Uterus (tissue), 4 donors: ENCODE measurements at places on chromosomes 3 and 15.

GRCh38 chr15:86041399-86041798 is 38.3 kb upstream of the AGBL1 start:
- DNase-seq = no peak

DNA sequence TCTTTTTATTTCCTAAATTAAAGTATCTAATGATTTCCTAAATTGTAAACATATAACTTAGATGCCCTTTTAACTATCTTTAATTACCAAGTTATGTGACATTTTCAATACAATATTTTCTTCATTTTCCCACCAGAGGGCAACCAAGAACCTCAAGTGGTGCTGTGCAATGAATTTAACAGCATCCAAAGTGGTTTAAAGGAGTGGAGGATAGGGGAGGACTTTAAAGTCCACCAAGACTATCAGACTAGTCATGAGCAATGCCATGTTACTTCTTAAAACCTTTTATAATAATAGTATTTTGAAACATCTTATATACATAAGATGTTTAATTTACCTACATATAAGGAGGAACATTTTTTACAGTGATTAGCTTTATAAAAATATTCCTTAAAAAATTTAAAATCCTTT is 74.4 kb downstream of the DLG1 start:
- no peak for DNase-seq

DNA sequence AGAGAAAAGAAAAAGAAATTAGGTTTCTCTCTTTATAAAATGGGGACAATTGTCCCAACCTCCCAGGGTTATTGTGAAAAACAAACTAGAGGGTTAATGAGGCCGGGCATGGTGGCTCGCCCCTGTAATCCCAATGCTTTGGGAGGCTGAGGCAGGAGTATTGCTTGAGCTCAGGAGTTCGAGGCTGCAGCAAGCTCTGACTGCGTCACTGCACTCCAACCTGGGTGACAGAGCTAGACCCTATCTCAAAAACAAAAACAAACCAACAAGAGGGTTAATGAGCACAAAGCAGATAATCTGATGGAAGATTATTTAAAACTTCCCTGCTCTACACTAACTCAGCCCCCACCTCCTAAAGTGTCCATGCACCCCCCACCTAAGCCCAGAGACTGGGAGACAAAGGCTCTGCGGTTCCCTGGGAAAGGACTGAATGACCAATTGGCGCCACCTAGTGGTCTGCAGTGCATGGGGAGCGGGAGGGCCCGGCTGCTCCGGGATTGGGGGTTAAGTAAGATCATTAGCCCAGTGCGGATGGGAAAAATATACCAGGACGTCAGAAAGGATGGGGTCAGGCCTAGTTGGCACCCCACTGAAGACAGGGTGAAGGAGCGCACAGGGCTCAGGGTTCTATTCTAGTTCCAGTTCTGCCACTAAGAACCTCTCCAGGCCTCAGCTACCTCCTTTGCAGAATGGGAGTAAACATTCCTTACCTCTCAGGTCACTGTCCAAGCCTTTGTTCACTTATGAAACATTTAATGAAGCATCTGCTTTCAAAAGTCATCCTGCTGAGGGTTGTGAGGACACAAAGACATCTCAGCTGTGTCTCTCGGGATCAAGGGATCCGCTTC is 15.6 kb downstream of the PIF1 start:
- DNase-seq = peak; percentile 89

DNA sequence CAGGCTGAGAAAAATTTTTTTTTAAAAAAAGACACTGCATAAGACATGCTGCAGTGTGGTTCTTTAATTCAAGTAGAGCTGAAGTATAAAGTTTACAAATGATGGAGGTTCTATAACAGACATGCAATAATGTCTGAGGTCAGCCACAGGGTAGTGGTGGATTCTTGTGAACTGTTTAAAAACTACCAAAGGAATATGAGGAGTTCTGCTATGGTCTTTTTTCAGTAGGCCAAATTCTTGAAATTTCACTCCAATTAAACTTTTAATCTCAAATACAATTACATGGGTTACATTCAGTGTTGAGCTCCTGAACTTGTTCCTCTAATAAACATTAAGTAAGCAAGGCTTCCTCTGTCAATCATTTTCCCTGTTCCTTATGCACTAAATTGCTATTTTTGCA is 122.7 kb downstream of the PLD1 start:
- DNase-seq = no peak

- no peak for DNase-seq
These were observed 533.5 kb upstream of the ZNF385D start for GRCh38 chr3:22284559-22284958.

DNA sequence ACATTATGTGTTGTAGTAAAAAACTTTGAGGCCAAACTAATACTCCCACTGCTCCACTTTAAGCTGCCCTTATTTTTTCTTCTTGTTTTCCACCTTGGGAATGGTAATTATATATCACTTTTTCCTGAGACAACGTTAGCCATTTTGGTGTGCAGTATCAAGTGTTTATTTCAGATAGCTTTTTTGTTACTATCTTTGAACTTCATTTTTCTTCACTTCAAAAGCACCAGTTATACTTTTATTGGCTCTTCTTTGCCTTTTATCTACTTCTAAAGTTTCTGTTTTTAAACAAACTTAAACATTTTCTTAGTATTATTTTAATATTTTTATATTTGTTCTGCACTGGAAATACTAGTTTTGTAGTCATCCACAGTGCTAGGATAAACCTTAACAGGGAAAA is 6.5 kb downstream of the TOPAZ1 start:
- no peak for DNase-seq

GRCh38 chr15:93943586-93943985 is 287.8 kb upstream of the MCTP2 start:
- DNase-seq = no peak

GRCh38 chr3:48544141-48544540 is 12.5 kb downstream of the PFKFB4 start:
- no peak for DNase-seq

DNA sequence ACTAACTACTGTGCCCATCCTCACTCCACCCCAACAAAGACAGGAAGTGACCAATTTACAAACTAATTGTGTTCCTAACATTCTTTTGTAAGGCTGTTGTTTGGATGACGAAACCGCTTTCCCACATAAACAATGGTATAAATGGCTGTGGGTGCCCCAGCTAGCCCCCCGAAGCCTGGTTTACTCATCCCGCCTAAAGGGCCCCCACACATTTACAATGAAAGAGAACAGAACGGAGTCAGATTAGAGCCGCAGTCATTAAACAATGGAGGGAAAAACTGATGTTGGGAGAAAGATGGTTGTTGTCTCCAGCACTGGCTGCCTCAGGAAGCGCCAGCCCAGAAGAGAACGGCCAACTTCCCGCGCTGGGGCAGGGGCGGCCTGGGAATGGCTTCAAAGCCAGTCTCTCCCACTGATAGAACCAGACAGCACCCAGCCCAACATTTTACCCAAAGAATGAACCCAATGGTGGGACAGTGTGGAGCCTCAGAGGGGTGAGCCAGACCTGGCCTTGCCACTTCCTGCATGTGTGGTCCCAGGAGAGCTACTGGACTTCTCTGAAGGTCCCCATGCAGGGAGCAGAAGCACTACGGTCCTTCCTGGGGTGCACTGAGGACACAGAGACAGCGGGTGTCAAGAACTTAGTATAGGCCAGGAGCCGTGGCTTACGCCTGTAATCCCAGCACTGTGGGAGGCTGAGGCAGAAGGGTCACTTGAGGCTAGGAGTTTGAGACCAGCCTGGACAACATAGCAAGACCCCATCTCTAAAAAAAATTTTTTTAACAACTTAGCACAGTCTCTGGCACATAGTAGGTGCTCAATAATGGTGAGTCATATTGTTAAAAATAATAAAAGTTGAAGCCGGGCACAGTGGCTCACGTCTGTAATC is 75.8 kb upstream of the GATA2 start:
- no peak for DNase-seq
